HuH-7 (cell line): ENCODE measurements at places on chromosomes 2 and 18.
A peak's percentile ranks its signal among the peaks of the same experiment; 100 is the strongest.

DNA sequence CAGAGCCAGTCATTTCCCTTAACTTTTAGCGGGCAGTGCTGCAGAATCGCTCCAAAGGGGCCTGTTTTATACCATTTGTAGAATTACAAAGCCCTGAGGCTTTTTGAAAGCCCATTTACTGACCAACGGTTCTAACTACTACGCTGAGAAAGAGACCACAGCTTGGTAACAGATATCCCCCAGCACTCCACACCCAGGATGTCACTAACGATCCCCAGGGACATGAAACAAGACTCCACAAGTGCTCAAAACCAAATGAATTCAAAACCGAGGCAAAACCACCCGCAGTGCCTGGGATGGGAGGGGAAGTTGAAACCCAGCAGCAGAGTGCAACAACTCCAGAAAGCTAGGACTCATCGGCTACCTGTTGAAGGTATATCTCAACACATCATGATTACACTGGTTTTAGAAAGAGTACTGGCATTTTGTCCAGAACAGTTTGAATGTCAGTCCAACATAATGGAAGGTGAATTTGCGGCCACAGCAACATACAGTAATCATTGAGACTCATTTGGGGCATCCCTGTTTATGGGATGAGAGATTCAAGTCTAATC is 33.6 kb upstream of the LRP2 start:
- DNase-seq: no peak

GRCh38 chr2:6352906-6353515 is 512.7 kb downstream of the CMPK2 start:
- peak; percentile 39 for DNase-seq

DNA sequence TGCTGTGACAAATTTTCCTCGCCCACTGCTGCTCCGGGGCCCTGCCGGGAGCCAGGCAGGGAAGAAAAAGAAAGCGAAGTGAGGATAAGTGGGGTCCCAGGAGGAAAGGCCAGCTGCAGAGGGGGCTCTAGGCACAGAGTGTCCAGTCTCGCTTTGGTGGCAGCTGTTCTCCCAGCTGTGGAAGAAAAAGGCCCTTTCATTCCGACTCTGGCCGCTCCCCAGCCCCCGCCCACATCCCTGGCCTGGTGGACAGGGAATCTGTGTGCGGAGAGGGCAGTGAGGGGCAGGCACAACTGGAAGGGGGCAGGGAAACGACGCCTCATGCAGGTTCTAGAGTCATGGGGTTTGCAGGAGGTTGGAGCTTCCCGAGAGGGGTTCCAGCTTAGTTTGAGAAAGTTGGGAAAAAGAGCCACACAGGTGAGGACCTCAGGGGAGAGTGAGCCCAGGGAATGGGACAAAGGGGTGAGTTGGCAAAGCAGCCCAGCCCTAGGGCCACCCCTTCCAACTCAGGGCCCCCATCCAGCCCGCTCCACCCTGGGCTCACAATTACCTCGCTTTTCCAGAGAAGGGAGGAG is 1.8 kb downstream of the RTKN start:
- DNase-seq: no peak

DNA sequence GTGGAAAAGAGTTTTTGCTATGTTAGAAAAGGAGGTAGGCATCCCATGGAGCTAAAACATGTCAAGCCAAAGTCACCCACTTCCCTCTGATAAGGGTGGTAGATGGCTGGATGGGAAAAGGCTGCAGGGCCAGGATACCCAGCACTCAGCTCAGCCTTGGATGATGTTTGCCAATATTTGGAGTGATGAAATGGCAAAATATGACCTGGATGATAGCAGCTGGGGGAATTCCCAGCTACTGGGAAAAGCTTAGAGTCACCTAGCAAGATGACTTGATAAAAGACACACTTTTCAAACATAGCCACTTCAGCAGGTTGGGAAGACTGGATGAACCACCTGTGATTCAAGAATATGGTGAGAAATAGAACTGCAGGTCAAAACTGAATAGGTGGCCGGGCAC is 10.1 kb downstream of the RFX8 start:
- DNase-seq: peak; percentile 37

GRCh38 chr18:10508591-10508990 is 17.2 kb upstream of the NAPG start:
- DNase-seq: no peak

DNA sequence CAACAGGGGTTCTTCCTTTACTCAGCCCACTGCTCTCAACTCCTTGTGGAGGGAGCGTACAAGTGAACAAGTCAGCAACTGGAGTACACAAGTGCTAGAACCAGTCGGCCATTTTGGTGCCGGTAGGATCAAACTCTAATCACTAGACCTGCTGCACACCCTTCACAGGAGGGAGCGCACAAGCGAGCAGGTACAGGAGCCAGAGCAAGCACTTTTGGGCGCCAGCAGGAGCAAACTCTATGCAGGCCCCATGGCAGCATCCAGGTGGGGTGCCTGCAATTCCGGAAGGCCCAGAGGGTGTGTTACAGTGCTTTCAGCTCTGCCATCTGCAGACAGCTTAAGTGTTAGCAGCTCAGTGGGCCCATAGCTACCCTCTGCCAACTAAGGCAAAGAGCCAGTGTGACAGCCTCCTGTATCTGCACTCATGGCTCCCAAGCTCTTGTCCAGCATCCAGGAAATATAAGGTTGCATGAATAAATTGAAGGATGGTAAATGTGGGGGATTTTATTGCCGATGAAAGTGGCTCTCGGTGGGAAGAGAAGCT is 426.1 kb downstream of the DCC start:
- no peak for DNase-seq

- no peak for DNase-seq
These were observed 995.8 kb upstream of the CDH2 start for GRCh38 chr18:29172756-29173067.

DNA sequence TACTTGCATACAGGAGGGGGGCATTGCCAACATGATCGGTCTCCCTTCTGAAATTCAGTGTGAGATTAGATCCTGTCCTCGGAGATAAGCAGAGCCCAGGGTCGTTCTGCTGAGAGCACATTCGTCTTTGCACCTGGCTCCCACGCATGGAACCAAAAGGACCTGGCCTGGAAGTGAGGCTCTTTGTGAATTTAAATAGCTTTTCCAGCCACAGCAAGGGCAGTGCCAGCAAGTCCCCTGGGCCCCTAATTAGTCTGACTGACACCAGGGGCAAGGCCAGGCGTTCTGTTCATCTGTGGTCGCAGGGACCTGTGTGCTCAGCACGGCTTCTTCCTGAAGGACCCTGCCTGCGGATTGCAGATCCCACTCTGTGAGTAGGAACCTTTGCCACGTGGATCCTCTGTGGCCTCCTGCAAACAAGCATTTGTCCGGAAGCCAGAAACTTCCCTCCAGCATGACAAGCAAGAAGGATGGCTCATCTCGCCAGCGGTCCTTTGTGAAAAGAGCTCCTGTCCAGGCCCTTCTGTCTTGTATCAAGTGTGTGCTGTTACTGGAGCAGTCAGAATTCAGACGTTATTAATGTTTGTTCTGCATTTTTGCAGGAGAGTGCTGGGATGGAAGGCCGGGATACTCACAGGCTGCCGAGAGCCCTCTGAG is 128.7 kb downstream of the TPO start:
- no peak for DNase-seq

DNA sequence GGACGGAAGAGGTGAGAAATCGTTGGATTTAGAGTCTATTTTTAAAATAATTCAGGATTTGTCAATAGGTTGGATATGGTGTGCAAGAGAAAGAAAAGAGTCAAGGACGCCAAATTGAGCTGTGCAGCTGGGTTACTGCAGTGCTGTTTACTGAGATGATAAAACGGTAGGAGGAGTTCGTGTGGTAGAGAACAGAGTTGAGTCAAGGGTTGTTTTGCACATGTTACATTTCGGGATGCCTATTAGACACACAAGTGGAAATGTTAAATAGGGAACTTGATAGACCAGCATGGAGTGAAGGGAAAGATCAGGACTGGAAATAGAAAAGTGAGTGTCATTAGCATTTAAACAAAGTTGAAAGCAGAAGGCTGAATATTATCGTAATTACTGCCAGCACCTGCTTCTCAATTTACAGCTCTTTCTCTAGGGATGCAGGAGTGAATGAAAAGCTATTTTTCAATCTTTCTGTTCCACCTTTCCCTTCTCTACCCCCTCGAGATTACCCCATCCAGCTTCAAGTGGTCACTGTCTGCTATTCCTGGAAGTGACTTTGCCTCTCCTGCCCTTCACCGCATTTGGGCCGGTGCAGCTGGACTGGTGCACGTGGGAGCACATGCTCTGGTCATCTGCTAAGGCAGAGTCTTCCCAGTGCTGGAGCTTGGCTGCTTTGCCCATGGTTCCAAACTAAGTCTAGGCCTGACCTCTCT is 30.3 kb downstream of the GPR75 start:
- no peak for DNase-seq

GRCh38 chr2:152134488-152135280 is 35.8 kb upstream of the CACNB4 start:
- no peak for DNase-seq

DNA sequence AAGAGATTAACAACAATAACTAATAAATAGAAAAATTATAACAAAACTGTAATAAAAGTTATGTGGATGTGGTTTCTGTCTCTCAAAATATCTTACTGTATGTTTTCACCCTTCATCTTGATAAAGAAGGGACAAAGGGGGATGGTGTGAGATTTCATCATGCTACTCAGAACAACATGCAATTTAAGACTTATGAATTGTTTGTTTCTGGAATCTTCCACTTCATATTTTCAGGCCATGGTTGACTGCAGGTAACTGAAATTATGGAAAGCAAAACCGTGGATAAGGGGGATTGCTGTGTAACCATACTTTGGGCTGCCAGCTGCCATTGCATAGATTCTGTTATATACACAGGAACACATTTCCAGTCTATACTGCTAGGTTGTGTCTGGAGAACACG is 45.6 kb downstream of the NEB start:
- DNase-seq: no peak

GRCh38 chr18:55275039-55275901 is 312.7 kb downstream of the TCF4 start:
- DNase-seq: peak; percentile 14

- peak; percentile 55 for DNase-seq
These were observed 54.8 kb upstream of the KLHL29 start for GRCh38 chr2:23330214-23330613.

DNA sequence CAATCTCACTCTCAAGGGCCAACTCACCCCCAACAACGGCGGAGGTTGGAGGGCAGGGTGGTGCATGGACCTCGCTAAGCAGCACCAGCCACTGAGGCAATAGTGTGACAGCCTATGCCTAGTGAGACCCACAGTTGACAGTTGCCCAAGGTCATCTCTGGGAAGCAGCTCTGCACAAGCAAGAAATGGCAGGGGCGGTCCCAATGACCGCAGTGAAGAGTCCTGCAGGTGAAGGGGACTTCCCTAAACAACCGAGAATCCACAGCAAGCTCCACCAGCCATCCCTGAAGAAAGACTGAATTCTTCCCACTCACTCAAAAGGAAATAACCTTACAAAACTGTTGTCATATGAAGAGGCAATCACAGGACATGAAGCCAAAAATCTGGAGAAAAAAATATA is 313.4 kb upstream of the ID2 start:
- DNase-seq: no peak

GRCh38 chr18:46649071-46649862 is 7.8 kb downstream of the LOXHD1 start:
- DNase-seq: no peak

DNA sequence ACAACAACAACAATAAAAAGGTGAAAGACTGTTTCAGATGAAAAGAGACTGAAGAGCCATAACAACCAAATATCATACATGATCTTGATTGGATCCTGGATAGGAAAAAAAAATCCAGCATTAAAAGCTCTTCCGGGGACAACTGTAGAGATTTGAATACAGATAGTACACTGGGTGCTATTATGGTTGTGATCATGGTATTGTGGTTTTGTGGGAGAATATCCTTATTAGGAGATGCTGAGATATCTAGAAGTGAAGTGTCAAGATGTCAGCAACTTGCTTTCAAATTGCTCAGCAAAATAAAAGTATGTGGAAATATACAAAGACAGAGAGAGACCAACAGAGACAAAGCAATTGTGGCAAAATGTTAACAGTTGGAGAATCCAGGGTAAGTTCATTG is 15.5 kb upstream of the SPATA3 start:
- DNase-seq: no peak

GRCh38 chr2:156334496-156335478 is 2.3 kb upstream of the NR4A2 start:
- peak; percentile 85 for DNase-seq

DNA sequence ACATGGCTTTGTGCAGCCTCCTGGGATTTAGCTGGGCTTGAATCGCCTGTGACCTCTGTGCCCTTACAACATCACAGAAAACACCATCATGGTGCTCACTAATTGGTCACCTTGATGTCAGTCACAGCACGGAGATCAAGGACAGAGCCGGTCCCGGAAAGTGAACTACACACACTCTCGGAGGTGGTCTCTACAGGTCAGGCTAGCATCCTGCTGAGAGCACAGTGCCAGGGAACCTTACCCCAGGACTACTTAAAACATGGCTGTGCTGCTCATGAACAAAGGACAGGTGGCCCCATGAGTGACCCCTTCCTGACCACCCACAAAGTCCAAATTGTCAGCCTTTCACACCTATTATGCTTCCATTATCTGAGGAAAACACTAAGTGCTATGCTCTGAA is 1782.1 kb upstream of the CELF4 start:
- no peak for DNase-seq

DNA sequence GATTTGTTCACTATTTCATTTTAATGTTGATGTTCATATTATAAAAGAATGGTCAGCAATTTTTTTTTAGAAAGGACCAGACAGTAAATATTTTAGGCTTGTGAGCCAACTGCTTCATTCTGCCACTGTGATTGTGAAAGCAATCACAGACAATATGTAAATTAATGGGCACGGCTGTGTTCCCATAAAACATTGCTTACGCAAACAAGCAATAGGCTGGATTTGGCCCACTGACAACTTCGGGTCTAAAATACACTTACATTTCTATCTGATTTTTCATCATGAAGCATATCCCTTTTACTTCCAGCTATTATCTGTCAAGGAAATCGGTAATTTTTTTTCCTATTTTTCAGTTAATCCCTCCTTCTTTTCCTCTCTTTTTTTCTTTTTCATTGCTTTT is 182.2 kb upstream of the CDH2 start:
- no peak for DNase-seq

DNA sequence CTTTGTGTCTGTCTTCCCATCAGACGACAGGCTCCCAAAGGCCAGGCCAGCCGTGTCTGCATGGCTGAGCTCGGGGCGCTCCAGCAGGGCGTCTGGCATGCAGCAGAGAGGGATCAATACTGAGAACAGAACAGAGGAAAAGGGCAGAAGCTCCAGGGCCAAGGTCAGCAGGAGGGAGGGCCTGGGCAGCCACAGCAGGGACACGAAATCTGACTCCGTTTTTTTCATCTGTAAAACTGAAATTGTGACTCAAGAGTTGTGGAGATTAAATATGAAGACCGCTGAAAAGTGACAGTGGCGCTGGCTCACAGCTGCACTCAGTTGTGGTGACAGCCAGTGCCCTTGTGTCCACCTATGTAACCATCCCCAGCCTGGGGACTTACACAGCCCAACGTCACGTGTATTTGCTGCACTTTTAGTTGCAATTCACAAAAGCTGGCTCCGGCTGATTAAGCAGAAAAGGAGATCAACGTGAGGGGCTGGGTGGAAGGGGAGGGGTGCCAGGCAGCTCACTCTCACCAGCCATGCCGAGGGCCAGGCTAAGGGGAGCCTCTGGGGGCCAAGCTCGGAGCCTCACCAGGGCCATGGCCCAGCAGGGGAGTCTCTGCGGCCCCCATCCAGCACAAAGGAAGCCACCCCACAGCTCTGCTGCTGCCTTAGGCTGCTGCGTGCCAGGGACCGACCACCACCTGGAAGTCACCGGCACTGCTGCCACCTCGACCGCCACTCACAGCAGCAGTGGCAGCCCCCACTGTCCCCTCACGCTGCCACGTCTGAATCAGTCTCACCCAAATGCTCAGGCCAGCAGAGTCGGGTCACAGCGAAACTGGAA is 74.7 kb downstream of the EIPR1 start:
- DNase-seq: no peak

GRCh38 chr2:118807668-118808428 is 39.6 kb downstream of the EN1 start:
- no peak for DNase-seq
